Left lung (tissue), 14 donors: ENCODE measurements at places on chromosomes 11 and 22.

DNA sequence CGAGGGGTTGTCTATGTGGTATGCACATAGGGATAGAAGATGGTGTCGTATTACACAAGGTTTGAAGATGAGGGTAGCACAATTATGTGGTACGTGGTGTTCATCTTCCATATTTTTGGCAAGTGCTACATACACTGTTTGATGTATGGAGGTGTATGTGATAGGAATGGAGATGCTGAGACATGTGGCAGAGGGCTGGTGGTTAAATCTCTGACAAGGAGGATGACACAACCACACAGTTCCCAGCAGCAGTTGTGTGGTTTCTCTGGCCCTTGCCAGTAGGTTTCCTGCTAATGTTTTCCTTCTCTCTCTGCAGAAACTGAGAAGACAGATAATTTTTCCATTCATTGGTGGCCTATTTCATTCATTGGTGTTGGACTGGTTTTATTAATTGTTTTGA lies 17.0 kb downstream of the NCR3LG1 start:
- no peaks in the 10 kb centered on the region for H3K4me1 ChIP-seq
- H3K36me3 ChIP-seq, result peaks cover 79% of the 10 kb centered on the region
- H3K27ac ChIP-seq, result no peak overlapping the region
- no peaks in the 10 kb centered on the region for H3K27me3 ChIP-seq
- no peak for DNase-seq
- no peak overlapping the region for H3K4me3 ChIP-seq

DNA sequence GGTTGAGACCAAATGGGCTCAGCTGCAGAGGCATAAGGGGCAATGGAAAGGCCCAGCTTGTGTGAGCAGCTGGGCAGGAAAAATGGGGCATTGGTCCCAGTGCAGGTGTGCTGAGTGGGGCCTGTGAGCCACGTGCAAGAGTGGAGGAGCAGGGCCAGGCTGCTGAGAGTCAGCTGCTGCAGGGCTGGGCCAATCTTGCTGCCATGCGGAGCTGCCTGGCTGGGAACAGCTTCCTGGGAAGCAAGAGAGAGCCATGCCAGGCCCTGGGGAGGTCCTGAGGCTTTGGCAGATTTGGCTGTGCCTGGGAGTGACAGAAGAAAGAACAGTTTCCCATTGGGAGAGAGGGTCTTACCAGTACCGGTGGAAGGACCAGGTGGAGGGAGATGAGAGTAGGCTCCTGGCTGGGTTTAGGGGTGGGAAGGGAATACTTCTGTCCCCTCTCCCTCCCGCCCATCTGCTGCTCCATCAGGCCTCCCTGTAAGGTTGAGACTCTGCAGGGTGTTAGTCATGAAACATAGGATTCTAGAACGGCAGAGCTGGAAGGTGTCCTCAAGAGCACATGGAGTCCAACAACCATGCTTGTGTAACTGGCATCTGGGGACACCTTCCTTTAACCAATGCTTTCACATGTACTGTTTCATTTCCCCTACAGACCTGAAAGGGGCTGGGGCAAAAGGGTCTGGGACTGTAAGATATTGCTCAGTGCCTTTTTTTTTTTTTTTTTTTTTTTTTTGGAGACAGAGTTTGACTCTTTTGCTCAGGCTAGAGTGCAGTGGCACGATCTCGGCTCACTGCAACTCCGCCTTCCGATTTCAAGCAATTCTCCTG lies 10.4 kb downstream of the SEPTIN3 start:
- no peak overlapping the region for H3K4me3 ChIP-seq
- H3K36me3 ChIP-seq, result no peaks in the 10 kb centered on the region
- no peak overlapping the region for H3K27ac ChIP-seq
- DNase-seq, result no peak

DNA sequence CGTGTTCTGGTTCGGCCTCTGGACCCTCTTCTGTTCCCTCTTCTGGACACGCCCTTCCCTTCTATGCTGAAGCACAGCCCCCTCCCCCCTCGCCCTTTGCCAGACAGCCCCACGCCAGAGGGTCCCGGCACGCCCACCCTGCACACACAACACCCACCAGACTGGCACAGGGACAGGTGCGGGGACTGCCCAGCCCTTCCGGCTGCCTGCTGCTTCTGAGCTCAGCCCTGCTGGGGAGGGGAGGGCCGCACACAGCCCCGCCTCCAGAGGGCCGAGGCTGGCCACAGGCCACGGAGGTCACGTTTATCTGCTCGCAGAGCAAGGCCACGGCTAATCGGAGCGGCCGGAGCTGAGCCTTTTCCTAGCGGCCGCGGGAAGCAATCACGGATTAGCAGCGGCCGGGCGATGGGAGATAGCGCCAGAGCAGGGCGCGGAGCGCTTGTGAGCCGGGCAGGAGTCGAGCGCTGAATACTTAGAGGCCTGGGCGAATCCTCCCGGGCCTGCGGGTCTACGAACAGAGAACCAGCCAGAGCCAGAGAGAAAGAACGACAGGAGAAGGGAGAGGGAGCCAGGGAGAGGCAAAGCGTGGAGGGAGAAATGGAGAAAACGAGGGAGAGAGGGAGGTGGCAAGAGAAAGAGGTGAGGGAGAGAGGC lies 21.5 kb downstream of the OTUB1 start:
- no peak overlapping the region for H3K27ac ChIP-seq
- peaks cover 18% of the 10 kb centered on the region for H3K4me1 ChIP-seq
- H3K36me3 ChIP-seq, result no peaks in the 10 kb centered on the region
- peak overlapping the region; percentile 35 for H3K4me3 ChIP-seq

DNA sequence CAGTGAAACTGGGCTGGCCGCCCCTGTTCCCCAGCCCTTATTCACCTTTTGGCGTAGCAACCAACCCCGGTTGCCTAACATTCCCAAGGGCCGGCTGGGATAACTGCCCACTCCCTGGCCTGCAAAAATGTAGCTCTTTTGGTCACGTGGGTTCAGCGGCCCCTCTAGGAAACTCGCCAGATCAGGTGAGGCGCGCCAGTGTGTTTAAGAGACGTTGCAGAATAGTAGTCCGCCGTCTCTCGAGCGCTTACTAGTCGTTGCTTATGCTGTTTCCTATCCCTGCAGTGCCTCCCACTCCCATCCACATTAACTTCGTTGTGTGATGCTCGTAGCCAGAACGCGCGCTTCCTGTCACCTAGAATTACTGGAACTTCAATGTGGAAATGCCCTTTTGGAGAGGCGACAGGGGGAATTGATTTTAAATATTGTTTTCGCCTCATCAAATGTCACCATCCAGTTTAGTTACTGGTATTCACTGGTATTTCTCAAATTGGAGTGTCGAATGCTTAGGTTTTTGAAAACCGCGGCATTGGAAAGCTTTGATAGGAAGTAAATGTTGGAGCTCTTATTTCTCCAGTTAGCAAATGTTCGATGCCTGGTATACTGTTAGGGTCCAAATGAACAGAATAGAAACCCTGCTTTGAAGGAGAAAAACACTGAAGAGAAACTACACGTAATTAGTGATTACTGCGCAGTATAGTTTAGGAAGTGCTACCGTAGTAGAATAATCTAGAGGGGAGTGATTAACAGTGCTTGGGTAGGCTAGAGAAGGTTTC lies 823 bp downstream of the CEP57 start:
- H3K27ac ChIP-seq, result peak overlapping the region; percentile 98
- peak overlapping the region; percentile 93 for H3K4me3 ChIP-seq
- H3K4me1 ChIP-seq, result peaks cover 12% of the 10 kb centered on the region
- H3K36me3 ChIP-seq, result peaks cover 14% of the 10 kb centered on the region
- peak; percentile 72 for DNase-seq

DNA sequence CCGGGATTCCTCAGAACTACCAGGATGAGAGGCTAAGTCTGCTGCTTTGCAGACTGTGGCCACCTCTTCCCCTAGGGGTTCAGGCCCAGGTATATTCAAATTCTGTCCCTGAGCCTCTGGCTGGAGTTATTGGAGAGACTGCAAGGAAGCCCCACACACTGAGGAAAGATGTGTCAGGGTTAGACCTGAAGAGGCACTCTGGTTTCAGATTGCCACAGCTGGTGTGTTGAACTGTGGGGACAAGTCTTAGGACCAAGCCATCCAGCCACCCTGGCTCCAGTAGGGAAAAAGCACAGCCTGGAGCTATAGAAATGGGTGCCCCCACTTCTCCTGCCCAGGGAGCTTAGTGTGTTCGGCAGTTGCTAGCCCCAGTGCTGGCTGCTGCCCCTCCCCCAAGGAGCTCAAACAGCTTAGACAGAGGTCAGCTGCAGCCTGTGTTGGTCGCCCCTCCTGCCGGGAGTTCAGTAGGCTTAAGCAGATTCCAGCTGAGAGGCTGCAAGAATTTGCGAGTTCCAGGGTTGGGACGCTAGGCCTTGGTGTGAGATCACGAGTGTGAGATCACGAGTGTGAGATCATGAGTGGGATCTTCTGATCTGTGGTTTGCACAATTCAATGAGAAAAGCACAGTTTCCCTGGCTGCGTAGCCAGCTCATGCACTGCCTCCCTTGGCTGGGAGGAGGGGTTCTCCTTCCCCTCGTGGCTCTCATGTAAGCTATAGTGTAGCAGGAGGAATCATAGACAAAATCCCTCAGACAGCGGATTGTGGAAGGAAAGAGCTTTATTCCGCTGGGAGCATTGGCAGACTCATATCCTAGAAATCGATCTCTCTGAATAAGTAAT lies 552.1 kb upstream of the CHORDC1 start:
- no peaks in the 10 kb centered on the region for H3K4me1 ChIP-seq
- no peaks in the 10 kb centered on the region for H3K36me3 ChIP-seq
- H3K27ac ChIP-seq, result no peak overlapping the region
- no peaks in the 10 kb centered on the region for H3K27me3 ChIP-seq
- no peak overlapping the region for H3K4me3 ChIP-seq

DNA sequence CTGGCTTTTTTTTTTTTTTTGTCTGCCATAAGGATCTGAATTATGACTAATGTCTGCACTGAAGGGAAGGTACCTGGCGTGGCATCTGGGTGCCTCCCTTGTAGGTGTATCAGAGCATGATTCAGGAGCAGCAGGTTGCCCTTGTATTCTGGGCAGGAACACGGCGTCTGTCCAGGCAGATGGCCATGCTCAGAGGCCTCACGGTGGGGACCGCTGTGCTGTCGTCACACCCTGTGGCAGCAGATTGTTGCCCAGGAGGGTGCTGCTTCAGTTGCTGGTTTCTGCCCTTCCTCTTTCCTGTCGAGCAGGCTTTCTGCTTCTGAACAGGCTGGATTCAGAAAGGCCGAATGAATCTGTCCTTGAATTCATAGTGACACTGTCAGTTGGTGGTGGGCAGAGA lies 11.0 kb downstream of the ZNRF3 start:
- H3K27me3 ChIP-seq, result no peaks in the 10 kb centered on the region
- H3K36me3 ChIP-seq, result no peaks in the 10 kb centered on the region
- peaks cover 15% of the 10 kb centered on the region for H3K4me1 ChIP-seq
- H3K4me3 ChIP-seq, result no peak overlapping the region

- no peak overlapping the region for H3K4me3 ChIP-seq
- DNase-seq, result no peak
- H3K27ac ChIP-seq, result peak overlapping the region; percentile 33
- no peaks in the 10 kb centered on the region for H3K27me3 ChIP-seq
- H3K36me3 ChIP-seq, result no peaks in the 10 kb centered on the region
These were observed 35.7 kb upstream of the LRRC10B start for GRCh38 chr11:61472868-61473267.

- peaks cover 100% of the 10 kb centered on the region for H3K27me3 ChIP-seq
- no peak overlapping the region for H3K4me3 ChIP-seq
- no peak for DNase-seq
- no peaks in the 10 kb centered on the region for H3K36me3 ChIP-seq
- H3K4me1 ChIP-seq, result peaks cover 42% of the 10 kb centered on the region
These were observed 3.1 kb downstream of the ALX4 start for GRCh38 chr11:44306918-44307244.

GRCh38 chr22:26431261-26431995 lies 2.4 kb downstream of the ASPHD2 start:
- no peaks in the 10 kb centered on the region for H3K36me3 ChIP-seq
- no peak for DNase-seq
- peaks cover 34% of the 10 kb centered on the region for H3K4me1 ChIP-seq

DNA sequence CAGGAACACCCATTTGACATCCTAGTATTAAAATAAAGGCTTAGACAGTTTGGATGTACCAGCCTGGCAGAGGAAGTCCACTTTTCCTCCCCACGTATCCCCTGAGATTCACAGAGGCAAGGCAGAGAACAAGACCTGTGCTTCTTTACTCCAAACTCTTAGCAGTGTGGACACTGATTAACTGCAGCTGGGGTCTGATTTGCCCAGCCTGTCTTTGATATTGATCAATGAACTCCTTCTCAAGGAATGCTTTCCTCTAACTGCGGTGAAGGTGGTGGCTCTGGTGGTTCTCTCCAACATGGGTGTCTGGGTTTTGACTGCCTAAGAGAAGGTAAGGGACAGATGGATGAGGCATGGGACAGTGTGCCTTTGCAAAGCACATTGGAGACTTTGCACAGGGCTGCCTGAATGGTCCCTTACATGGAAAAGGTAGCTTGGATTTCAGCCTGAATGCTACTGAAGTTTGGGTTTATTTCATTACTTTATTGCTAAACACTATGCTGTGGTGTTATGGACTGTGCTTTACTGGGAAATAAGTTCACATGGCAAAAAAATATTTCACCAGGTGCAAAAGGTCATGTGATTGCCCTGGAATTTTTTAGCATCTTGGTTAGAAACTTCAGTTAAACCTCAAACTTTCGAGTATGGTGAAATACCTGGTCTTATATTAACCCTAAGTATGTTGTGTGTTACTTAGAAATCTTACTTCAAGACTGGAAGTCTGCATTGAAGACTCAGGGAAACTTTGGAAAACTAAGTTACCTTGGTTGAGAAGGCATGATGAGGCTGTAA lies 1.8 kb downstream of the GAS2 start:
- H3K27me3 ChIP-seq, result peaks cover 13% of the 10 kb centered on the region
- H3K36me3 ChIP-seq, result no peaks in the 10 kb centered on the region

- no peaks in the 10 kb centered on the region for H3K36me3 ChIP-seq
- no peak for DNase-seq
- no peak overlapping the region for H3K27ac ChIP-seq
- no peak overlapping the region for H3K4me3 ChIP-seq
- no peaks in the 10 kb centered on the region for H3K27me3 ChIP-seq
These were observed 19.2 kb upstream of the TMPRSS6 start for GRCh38 chr22:37128555-37129281.

DNA sequence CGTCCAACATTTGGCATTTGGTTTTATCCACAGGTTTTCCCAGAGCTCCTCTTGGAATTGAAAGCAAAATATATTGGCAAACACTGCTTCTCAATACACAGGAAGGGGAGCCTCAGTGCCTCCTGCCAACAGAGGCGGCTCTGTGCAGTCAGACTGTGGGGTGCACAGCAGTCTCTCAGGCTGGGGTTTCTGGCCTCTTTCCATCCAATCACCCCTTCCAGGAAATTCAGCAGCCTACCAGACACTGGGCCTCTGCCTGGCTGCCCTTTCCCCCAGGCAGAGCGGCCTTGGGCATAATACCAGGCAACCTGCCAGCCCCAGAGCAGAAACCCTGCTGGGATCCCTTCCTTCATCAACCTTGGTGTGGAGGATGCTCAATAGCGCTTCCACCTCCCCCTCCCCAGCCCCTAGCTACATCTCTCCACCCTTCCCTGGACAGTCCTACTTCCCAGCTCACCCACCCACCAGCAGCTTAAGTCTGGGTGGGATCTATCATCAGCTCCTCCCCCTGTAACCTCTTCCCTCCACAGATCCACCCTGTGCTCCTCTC lies 17.8 kb upstream of the RAPSN start:
- no peak overlapping the region for H3K4me3 ChIP-seq
- DNase-seq, result no peak
- H3K27ac ChIP-seq, result peak overlapping the region; percentile 1
- H3K4me1 ChIP-seq, result peaks cover 21% of the 10 kb centered on the region
